ENCODE measurements at places on chromosomes 3 and 15.

DNA sequence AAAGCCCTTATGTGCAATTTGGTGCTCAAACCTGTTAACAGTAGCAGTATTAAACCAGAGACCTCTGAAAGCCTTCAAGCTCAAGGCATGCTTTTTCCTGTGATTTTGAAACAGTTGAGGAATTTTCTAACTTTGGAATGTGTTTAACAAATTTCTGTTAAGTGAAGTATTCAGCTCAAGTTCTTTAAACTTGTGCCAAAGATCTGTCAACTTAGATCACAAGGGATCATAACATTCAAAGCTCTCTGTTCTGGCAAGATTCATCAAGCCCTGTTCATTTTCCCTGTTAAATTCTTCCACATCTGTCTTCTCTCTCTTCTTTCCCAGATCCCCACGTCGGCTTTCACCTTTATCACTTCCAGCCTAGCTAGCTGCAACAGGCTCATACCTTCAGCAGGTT lies 28.8 kb upstream of the RYK start:
- DNase-seq: no peak

DNA sequence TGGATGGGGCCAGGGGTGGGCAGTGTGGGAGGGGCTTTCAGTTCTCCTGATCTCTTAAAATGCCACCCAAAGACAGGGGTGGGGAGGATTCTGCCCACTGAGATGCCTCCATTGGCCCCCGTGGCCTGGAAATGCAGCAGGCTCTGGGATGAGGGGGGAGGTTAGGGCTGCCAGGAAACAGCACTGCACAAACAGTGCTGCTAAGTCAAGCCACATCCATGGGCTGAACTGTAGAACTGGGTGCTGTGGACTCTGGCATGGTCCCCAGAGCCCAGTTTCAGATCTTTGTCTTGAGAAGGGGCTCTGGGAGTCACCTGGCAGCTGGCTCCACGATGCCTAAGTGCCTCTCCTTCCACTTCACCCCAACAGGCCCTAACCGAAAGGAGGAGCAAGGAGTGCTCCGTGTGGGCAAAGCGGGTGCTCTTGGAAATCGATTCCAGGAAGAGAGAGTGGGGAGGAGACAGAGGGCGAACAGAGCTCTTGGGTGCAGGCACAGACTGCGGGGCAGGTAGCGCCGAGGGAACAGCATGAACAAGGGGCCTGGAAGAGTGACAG lies 7.8 kb downstream of the PLA2G4E start:
- DNase-seq: no peak

GRCh38 chr3:49119036-49119435 lies 1.6 kb downstream of the USP19 start:
- DNase-seq: no peak

DNA sequence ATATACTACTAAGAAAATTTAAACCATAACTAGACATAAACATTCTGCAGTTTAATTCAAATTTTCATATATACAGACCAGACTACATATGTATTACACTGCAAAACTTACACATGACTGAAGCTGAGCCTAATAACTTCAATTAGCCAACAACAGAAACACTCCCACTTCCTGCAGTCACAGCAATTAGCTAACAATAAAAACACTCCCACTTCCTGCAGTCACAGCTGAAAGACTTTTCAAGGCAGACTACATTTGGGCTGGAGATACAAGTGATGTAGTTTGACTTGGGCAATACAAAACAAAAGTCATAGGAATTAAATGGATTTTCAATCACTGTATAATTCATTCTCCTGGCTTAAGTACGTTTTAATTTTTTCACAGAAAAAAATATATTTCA lies 10.3 kb downstream of the TM2D3 start:
- no peak for DNase-seq

DNA sequence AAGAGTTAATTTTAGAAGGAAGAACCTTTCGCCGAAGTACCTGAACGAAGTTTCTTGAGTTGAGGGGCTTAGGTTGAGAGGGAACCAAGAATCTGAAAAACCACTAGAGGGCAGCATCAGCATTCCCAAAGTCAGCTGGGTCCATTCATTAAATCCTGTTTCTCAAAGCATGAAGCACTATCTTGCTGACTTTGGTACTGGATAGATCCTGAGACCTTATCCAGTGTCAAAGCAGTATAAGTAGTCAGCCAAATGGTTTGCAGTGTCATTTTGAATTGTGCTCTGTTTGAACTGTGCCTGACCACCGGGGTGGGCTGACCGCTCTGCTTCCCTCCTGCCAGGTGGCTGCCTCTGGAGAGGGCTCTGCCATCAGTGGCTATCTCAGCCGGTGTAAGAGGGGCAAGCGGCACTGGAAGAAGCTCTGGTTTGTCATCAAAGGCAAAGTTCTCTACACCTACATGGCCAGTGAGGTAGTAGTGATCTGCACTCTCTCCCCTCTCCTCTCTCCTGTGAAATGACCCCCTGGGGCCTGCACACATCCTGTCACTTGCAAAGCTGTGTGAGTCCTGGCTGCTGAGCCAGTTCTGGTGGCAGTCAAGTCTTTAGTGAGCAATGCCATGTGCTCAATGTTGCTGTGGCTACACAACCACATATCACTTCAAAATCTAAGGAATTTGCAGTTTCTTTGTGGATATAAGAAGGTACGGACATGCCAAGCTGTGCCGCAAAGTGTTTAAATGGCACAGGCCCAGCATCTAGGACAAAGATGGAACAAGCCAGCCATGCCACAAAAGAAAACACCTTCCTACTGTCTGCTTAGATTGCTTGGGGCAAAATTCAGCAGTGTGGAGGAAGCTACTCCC lies 21.4 kb upstream of the NR2C2 start:
- DNase-seq: no peak

DNA sequence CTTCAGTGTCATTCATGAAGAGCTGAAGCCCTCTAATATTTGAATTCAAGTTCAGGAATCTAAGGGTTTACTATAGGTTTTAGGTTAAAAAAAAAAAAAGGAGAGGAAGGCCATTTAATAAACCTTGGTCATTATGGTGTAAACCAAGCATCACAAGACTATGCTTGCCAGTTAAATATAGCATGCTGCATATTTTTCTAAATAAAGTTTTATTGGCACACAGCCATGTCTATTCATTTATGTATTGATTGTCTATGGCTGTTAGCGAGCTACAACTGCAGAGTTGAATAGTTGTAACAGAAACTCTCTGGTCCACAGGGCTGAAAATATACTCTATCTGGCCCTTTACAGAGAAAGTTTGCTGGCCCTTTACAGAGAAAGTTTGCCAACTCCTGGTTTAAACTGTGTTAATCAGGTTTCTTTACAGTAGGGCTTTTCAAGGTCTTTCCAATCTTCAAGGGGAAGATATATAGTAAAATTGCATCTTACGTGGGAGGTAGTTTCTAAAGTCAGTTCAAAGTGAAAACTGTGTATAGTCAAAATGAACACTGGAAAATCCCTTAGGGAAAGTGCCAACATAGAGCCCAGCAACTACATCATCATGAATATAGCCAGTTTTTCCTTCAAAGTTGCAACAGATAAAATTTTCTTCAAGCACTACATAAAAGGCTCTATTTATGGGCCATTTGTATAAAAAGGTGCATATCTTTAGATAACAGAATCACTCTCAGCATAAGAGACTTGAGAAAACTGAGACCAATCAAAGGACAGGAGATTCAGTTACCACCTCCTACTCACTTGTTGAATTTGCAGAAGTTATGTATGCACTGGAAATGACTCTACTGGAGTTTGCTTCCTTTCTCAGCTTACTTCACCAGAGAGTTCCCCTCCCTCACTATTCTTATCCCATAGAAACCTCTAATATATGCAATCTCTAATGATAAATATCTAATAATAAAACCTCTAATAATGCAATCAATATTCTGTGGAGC lies 49.7 kb upstream of the FRMD4B start:
- no peak for DNase-seq

DNA sequence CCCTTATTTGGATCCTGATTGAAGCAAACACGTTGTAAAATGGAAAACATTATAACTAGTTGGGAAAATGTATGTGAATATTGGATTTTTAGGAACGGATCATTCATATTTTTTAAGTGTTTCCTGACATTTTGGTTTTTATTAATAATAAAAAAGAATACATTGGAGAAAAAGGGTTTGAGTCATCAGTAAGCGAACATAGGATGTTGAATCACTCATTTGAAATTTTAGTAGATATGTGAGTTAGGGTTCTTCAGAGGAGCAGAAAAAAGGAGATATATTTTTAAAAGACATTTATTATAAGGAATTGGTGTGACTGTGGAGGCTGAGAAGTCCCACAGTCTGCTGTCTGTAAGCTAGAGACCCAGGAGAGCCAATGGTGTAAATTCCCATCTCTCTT lies 258.5 kb downstream of the PTPRG start:
- DNase-seq: no peak

GRCh38 chr3:54176106-54176505 lies 53.8 kb downstream of the CACNA2D3 start:
- DNase-seq: no peak

- no peak for DNase-seq
Measured at GRCh38 chr3:77535116-77535515, 495.2 kb downstream of the ROBO2 start.

DNA sequence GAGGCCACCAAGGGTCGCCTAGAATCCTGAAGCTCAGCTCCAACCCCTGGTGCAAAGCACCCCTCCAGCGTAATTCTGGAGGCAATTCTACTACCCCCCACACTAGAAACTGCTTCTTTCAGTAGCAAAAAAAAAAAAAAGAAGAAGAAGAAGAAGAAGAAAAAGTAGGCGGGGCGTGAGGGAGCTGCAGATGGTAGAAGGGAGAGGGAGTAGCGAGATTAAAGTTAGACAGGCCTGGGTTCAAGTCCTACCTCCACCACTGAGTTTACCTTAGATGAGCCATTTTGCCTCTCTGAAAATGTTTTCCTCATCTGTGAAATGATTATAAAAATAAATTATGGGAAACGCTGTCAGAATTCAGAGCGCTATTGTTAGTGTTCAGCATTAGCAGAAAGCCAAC lies 913 bp downstream of the FAM174B start:
- DNase-seq: no peak

DNA sequence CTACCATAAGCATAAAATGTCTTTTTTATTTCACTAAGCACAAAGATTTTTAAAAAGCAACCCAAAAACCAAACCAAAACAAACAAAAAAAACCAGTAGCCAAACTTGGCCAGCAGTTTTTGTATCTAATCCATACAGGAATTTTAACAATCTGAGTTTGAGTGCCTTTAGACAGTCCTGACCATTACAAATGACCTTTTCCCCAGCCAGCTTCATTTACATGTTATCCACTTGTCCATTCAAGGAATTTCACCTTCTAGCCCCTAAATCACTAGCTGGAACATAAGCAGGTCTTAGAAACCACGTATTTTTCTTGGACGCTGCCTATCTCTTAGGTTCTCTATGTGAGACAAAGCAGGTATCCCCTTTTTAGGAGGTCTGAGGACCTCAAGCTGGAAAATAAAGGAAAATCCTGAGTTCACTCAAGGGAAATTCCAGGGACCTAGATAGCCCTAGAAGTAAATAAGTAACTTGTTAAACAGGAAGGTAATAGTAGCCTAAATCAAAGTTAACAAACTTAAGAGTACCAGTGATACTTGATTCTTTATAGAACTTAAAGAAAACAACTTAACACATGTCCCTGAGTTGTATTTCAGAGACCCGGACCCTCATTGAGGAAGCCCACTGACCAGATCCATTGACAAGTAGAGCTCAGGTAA lies 34.2 kb downstream of the CIP2A start:
- DNase-seq: no peak

DNA sequence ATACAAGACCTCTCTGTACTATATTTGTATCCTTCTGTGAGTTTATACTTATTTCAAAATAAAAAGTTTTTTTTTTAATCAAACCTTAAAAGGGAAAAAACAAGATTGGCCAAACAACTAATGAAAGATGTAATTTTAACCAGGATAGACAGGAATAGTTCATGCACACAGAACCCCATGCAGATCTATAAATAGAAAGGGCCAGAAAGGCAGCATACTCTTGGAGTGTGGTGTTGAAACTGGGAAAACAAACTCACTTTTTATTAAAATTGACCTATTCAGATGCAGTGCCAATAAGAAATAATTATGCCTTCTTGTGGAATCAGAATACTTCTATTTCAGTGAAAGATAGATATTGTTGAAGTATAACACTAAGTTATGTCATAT lies 204.6 kb downstream of the PLCL2 start:
- DNase-seq: no peak

DNA sequence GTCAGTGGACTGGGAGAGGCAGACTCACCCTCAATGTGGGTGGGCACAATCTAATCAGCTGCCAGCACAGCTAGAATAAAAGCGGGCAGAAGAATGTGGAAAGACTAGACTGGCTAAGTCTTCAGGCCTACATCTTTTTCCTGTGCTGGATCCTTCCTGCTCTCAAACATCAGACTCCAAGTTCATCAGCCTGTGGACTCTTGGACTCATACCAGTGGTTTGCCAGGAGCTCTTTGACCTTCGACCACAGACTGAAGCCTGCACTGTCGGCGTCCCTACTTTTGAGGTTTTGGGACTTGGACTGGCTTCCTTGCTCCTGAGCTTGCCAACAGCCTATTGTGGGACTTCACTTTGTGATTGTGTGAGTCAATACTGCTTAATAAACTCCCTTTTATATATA lies 68.0 kb downstream of the CNTN3 start:
- no peak for DNase-seq

GRCh38 chr3:30354513-30354912 lies 251.9 kb upstream of the TGFBR2 start:
- DNase-seq: no peak

- DNase-seq: no peak
Measured at GRCh38 chr3:113261626-113262303, 50.4 kb downstream of the BOC start.

GRCh38 chr15:51853998-51854397 lies 24.5 kb downstream of the TMOD3 start:
- no peak for DNase-seq

DNA sequence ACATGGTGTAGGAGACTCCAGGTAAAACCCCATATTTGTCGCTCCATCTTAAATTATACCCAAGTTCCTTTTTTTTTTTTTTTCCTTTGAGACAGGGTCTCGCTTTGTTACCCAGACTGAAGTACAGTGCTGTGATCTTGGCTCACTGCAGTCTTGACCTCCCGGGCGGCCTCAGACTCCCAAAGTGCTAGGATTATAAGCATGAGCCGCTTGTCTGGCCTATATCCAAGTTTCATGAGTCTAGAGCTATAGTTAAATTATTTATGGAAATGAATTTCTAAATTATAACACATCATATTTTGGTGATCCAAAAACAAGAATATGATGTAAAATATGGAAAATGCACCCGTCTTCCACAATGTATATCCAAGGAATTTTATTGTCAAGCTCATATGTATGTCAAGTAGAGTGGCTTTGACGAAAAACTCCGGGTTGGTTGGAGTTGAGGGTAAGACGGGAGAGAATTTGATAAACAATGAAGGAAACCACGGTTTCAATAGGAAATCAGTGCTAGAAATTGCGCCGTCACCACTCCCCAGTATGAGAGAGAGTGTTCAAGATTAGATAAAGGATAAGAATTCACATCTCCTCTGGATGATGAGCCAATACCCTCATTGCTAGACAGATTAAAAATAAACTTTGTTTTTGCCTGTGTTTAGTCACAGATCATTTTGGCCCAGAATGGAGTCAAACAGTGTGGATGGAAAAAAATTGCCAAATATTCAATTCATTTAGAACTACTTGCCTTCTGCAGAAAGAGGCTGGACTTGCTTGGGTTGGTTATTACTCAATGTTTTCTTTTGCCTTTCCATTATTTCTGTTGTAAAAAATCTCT lies 209.2 kb upstream of the NR2F2 start:
- DNase-seq: no peak

All from stimulated activated CD8-positive, alpha-beta memory T cell treated with anti-CD3 and anti-CD28 coated beads, Interleukin-4, amount 100 ng/mL, for 1 hour (primary cell).